ENCODE measurements at places on chromosomes 5 and 9. TPM values are rescaled to one million over a fixed set of nuclear protein-coding genes. Genes with fewer than 3 reads are reported as not detected.

GAPVD1 gene
- total RNA-seq: 33.8 TPM

ALDH1A1 gene
- 2.4 TPM for total RNA-seq

SNAPC4 gene
- 20.0 TPM for total RNA-seq

FOXD4L6 gene
- not detected for total RNA-seq

GPR150 gene
- 0.13 TPM for total RNA-seq

SLCO6A1 gene
- total RNA-seq: 0.42 TPM

TTC23L gene
- 1.6 TPM for total RNA-seq

GABBR2 gene
- 0.92 TPM for total RNA-seq

FOXI1 gene
- total RNA-seq: not detected

IL31RA gene
- not detected for total RNA-seq

COL15A1 gene
- 0.44 TPM for total RNA-seq

SCGB3A2 gene
- 57.3 TPM for total RNA-seq

SLC23A1 gene
- total RNA-seq: not detected

DNA sequence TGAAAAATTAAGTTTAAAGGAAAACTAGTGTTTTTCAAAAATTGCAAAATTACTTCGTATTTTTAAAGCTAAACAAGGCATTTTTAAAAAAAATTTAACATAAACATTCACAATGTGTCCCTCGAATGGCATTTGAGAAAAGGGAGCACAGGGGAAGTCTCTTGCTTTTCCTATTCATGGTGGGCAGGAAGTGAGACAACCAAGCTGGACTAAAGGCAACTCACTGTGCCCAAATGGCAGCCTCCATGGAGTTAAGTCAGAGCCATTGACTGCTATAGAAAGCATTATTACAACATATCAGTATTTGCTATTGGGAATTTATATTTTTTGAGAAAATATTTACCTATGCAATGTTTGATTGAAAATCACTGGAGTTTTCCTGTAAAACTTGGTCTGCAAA lies 8.3 kb downstream of the HNRNPH1 start:
- no peak for DNase-seq

- DNase-seq: no peak
Measured at GRCh38 chr5:170913573-170913972, 51.8 kb downstream of the RANBP17 start.

GRCh38 chr5:59385700-59386099 lies 507.8 kb downstream of the PDE4D start:
- DNase-seq: no peak

DNA sequence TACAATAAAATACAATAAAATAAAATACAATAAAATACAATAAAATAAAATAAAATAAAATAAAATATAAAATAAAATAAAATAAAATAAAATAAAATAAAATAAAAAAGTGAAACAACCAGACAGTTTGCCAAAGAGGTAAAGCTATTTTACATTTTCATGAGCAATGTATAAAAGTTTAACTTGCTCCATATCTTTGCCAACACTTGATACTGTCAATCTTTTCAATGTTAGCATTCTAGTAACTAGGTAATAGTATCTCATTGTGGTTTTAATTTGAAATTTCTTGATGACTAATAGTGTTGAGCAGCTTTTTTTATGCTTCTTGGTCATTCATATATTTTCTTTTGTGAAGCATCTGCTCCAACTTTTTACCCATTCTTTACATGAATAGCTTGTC lies 17.3 kb downstream of the TTC33 start:
- DNase-seq: no peak

DNA sequence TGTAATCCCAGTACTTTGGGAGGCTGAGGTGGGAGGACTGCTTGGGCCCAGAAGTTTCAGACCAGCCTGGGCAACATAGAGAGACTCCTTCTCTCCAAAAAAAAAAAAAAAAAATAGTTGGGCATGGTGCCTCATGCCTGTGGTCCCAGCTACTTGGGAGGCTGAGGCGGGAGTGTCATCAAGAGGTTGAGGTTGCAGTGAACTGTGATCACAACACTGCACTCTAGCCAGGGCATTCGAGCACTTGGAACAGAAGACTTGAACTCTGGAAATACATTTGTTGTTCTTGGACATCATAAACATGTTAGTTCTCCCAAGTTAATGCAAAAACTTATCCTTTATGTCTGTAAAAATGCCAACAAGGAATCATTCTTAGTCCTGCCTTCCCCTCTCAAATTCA lies 29.6 kb downstream of the EHMT1 start:
- DNase-seq: no peak

- DNase-seq: no peak
Measured at GRCh38 chr5:57953792-57954191, 471.2 kb upstream of the ACTBL2 start.

GRCh38 chr5:178416919-178417318 lies 173.3 kb downstream of the COL23A1 start:
- DNase-seq: no peak

DNA sequence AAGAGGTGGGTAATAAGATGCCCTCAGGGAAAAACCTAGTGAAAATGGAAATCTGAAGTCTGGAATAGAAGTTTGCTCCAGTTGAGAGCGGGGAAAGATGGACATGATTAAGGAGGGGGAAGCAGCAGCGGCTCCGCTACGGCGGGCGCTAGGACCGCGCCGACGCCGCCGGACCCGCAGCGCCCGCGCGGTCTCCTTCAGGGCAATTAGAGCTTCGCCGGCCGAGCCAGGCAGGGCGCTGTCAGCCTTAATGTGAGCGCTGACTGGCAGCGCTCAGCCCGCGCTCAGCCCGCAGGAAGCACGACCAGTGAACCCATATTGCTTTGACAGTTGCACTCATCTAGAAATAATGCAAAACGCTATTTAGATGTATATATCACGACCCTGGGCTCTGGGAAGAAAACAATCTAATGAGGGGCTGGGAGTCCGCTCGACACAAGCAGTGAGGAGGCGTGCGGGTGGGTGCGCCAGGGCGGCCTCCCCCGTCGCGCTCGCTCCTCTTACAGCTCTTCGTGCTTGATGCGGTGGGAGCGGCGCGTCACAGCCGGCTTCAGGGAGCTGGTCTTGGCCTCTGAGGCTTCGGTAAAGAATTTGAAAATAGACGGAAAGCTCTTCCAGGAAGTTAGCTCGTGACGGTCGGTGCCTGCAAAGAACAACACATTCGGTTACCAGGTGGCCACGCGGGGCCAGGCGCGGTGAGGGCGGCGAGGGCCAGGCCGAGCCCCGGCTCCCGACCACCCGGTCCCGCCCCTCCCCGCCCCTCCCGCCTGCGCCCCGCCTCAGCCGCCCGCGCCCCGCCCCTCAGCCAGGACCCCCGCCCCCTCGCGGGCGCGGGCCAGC lies 37.7 kb downstream of the NR2F1 start:
- DNase-seq: peak; percentile 75

GRCh38 chr5:56142614-56143372 lies 90.3 kb downstream of the ANKRD55 start:
- no peak for DNase-seq

- no peak for DNase-seq
Measured at GRCh38 chr5:135526924-135527323, 8.8 kb downstream of the NEUROG1 start.

DNA sequence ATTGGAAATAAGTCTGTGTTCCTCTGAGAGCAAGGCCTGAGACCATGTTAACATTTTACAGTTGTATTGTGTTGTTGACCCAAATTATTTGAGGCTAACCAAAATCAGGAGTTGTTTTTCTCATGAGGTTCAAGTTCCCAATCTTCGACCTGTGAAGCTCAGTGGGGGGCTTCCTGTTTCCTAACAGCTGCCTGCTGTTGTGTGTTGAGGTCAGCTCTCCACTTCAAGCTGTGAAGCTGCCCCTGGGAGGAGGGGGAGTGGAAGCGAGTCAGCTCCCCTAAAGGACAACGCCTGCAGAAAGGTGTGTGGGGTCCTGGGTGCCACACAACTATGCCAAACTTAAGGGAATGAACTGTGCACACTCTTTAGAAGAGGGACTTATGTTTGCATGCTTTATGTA lies 295.5 kb downstream of the IRX1 start:
- DNase-seq: peak; percentile 21

- no peak for DNase-seq
Measured at GRCh38 chr5:26622947-26623346, 415.4 kb downstream of the CDH9 start.

- DNase-seq: no peak
Measured at GRCh38 chr5:1759378-1759970, 40.2 kb downstream of the MRPL36 start.

- no peak for DNase-seq
Measured at GRCh38 chr9:108783326-108783725, 72.5 kb downstream of the ACTL7B start.

GRCh38 chr9:111000202-111000601 lies 38.1 kb downstream of the LPAR1 start:
- DNase-seq: no peak

DNA sequence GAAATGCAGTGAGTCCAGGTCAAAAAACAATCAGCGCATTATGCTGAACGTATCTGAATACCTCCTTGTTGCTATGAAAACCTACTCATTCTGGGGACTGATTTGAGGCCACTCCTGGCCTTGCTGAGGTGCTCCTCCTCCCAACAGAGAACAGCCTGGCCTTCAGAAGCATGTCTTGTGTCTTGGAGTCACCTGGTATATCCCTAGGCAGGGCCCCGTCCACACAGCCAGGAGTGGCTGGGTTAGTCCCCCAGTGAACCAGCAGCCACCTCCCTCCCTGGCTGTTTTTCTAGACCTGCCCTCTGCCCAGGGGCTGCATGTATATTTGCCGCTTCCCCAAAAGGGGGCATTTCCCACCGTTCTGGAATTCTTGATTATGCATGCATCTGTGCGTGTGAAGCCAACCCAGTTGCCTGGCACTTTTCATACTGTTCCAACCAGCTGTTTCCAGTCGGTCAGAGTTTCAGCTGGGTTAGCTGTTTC lies 99.2 kb upstream of the SPATA31C2 start:
- no peak for DNase-seq

DNA sequence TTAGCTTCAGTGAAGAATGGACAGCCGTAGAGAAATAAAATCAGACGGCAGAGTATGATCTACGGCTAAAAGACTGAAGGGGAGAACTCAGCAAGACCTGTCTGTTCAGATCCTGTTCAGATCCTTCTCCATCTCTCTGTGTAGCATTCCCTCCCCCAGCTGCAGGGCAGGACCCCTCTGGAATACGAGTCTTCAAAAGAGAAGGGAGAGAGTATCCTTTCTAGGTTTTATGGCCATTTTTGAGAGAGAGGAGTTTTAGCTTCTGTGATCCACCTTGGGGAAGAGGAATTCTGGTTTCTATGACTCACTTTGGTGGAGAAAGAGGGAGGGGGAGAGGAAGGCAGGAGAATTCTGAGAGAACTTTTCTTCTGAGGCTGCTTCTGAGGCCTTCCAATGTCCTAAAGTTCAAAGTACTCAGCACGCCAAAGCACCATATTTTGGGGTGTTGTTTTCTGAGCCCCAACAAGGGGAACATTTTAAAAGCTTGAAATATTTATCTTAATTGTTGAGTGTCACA lies 194.4 kb upstream of the TLE4 start:
- no peak for DNase-seq

DNA sequence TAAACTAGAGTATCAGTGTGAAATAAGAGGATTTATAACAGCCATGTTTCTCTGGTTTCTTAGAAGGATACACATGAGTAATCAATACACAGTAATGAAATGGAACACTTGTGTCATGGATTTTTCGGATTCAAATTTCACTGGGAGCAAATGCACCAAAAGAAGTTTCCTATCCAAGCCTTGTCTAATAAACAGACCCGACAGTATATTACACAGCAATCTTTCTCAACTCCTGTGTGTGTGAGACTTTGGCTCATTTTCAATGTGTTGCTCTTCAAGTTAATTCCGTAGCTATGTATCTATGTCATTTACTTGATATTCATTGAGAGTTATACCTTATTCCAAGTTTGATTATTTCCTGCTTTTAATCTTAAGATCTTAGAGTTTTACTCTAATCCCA lies 930.2 kb downstream of the MAT2B start:
- DNase-seq: no peak

GRCh38 chr5:101271416-101271815 lies 368.3 kb upstream of the ST8SIA4 start:
- DNase-seq: no peak

- no peak for DNase-seq
Measured at GRCh38 chr5:11992518-11992917, 88.3 kb upstream of the CTNND2 start.

GRCh38 chr5:177116631-177117373 lies 16.8 kb upstream of the NSD1 start:
- DNase-seq: peak; percentile 92

DNA sequence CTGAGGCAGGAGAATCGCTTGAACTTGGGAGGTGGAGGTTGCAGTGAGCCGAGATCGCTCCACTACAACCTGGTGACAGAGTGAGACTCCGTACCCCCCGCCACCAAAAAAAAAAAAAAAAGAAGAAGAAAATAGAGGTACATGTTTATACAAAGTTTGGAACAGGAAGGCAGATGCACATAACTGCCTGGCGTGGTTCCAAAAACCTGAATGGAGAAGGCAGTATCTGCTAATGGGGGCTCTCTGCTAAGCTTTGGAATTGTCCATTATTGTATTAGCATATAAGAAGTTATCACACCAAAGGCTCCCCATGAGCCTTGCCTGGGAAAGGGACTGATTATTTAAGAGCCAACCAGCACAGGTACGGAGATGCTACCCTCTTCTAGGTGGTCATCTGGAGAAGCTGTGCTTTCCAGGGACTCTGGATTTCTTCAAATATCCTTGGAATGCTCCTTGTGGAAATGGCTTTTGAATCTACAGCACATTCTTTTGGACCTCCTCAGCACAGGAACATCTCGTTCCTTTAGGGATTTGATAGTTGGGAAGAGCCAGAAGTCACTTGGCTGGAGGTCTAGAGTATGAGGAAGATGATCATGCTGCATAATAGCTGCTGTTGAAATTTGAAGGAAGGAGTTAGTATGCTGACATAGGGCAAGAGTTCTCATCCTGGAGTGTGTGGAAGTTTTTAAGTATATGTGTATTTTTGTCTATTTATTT lies 42.5 kb upstream of the ABCA1 start:
- no peak for DNase-seq

DNA sequence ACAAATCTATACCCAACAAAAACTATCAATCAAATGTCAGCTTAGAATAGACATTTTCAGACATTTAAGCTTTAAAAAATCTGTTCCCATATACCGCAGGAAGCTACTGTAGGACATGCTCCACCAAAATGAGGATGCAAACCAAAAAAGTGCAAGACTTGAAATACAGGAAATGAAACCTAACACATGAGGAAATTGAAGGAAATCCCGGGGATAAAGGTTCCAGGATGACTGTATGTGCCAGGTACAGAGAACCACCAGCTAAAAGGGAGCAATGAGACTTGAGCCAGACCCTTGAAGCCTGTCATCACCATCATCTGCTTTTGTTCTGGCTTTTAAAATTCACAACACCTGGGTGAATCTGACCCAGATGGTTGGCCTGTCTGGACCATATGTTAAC lies 21.4 kb downstream of the DIAPH1 start:
- DNase-seq: no peak

- no peak for DNase-seq
Measured at GRCh38 chr5:151237685-151238084, 13.8 kb upstream of the CCDC69 start.
